ENCODE measurements at places on chromosomes 6 and 20. TPM values are rescaled to one million over a fixed set of nuclear protein-coding genes. Genes with fewer than 3 reads are reported as not detected.

FOXP4 gene
- total RNA-seq: 4.6 TPM

GRCh38 chr20:19451231-19451922 is 238.9 kb downstream of the SLC24A3 start:
- DNase-seq: no peak

DNA sequence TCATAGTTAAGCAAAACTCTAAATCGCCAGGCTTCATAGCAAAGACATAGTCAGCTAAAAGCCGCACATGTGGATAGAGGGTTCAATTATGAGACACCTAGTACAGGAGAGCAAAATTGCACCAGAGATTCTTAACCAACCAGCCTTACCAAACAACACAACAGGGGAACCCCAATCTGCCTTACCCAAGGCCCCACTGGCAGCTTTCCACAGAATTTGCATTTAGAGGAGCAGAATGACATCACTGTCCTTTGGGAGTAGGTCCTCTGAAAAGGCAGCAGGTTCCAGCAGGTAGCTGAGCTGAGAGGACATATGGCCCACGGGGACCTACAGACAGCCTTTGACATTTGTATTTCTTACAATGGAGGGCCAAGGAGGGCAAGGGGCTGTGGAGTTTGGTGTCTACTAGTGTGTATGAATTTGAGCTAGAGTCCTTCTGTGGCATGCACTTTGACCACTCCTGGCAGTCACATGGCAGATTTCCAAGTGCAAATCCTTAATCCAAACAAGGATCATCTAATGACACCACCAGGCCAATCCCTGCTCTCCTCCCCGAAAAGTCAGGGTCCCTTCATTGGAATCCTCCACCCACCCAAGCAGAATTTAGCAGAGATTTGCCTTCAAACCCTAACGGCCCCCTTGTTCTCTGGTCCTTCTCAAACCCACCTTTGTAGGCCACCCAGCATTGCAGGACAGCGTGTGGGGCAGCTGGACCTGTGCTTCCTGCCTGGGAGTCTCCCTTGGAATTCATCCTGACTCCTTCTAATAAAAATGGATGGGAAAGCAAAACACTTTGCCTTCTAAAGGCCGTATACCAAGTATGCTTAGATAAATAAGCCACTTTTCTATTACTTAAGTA is 171.2 kb upstream of the SUPT3H start:
- no peak for DNase-seq

DNA sequence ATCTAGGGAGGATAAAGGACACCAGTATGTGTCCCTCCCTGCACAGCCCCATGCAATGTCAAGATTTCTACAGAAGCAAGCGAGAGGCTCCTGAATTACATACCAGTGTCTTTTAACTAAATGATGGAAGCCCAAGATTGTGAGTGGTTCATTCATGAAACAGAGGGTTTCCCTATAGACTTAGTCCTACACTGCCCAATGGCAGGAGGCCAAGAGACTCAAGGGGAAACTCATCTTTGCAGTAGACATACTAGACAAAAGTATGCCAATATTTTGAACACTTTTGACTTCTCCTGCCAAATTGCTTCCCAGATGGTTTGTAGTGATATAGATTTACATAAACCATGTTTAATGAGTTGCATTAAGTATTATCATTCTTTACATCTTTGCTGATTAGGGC is 557.2 kb upstream of the JAG1 start:
- DNase-seq: no peak

DNA sequence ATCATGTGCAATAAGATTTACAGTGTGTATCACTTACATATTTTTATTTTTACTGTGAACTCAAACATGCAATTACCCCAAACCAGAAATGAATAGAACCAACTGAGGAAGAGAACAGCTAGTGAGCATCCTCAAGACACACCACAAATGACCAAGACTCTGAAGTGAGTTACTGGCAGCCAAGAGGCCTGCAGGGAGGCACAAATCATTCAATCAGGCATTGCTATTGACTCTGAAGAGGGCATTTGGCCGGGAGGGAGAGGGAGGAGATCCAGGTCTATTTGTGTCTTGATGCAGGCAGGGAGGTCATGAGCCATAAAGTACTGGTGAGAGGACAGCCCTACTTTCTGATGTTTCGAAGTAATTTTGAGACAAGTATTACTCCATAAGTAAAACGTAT is 257.7 kb downstream of the BCKDHB start:
- peak; percentile 30 for DNase-seq

- peak; percentile 7 for DNase-seq
These were observed at the start of gene SLCO4A1 for GRCh38 chr20:62642051-62642665. Gene SLCO4A1, plus strand, starts transcription at chr20:62642503. Its CDS starts 13,952 bp downstream, at chr20:62656455.

- DNase-seq: peak; percentile 31
These were observed 36.6 kb downstream of the TBC1D32 start for GRCh38 chr6:121297694-121298093.

DNA sequence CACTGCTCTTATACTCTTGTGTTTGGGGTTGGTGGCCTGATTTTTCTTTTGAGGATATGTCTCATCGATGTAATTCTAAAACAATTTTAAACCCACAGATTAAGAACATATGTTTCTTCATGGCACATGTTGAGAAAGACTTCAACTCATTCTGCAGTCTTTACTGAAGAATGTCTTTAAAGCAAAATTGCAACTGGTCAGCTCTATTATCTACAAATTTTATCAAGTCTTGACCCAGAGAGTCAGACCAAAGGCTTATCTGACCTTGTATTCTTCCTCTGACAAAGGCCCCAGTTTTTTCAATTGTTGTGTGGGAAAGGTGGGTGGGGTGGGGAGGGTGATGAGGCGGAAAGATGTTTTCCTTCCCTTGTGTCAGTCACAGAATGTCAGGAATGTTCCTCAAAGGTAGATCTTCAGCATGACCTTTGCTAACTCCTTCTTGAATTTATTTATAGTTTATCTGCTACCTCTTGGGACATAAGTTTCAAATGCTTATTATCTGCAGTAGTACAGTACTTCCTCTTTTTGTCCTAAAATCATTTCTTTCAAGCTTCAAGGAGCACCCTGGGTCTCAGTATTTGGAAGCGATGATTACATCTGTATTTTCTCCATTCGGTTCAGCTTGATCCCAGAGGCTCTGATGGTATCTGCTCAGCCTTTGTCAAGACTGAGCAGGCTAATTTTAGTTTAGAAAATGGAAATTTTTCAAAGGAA is 63.2 kb upstream of the TIAM2 start:
- peak; percentile 13 for DNase-seq

Measured in LHCN-M2 (cell line).